Ureter (tissue), 1 donor: ENCODE measurements at places on chromosomes 3 and 15. TPM values are rescaled to one million over a fixed set of nuclear protein-coding genes. Genes with fewer than 3 reads are reported as not detected.

IL20RB gene
- 4.3 TPM for total RNA-seq

GRCh38 chr15:41435037-41435786, 18.3 kb downstream of the RTF1 start:
- DNase-seq = no peak

GRCh38 chr3:100603469-100603868, 5.9 kb upstream of the ADGRG7 start:
- DNase-seq = no peak

DNA sequence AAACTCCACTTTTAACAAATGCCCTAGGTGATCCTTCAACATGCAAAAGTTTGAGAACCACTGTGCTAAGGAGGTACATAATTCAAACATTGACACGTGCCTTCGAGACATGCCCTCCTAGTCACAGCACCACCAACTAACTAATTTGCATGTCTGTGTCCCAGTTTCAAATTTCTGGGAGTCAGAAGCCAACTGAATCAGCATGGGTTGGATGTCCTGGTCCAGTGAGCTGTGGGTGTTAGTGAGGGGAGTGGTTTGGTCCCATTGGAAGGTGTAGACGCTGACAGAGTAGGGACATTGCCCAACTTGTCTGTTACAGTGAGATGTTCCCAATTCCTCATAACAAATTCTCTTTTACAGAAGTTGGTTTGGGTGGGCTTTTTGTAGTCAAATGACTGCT, 67.3 kb upstream of the ADPGK start:
- no peak for DNase-seq

DNA sequence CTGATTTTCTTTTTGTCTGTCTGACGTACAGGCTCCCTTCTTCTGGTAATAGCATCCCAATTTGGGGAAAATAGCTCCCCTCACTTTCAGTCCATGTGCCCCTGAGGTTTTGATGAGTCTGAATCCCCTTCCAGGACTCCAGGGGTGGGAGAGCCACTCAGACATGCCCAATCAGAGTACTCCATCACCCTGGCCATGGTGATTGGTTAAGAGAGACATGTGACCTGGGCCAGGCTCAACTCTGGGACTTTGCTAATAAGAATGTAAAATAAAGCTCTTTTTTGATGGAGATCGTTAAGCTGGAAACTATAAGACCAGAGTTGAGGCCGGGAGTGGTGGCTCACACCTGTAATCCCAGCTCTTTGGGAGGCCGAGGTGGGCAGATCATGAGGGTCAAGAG, 9.2 kb upstream of the MEF2A start:
- no peak for DNase-seq

- no peak for DNase-seq
These were observed 275.7 kb upstream of the NAALADL2 start for GRCh38 chr3:174583396-174583795.

DNA sequence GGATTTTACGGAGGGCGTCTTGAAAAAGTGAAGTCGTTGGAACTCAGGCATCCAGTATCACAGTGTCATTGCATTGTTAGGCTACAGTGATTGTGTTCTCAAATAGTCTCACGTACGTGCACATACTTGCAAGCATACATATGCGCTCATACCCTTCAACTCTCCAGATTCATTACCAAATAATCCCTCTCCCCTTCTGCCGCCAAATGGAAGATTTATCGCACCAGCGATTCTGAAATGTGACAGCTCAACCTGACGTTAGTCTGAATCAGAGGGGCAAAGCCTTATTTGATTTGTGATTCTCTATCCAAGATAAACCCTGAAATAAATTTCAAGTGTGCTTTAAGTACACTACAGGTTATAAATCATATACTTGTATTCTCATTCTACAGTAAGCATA, 119.4 kb downstream of the GADL1 start:
- no peak for DNase-seq

DNA sequence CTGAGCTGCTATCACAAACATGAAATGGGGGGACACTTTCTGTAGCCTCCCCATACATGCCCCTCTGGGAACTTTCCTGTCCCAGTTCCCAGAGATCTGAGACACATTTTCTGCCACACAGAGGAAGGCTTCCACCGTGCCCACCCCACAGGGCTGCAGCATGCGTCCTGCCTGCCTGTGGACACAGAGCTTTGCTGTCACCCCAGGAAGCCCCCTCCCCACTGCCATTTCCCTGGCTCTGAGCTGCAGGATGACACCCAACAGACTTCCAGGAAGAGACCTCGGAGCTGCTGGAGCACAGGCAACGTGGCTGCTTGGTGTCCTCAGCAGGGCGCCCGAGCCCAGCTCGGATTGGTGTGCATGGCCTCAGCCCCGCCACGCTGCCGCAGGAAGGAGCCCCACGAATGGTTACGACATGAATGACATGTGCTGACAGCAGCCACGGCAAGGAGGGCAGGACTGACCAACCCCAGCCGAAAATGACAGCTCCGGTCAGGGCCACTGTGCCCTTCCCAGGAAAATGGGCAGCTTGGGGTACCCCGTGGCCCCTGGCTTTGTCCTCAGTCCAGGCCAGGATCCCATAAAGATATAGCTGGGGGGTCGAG, 81.3 kb downstream of the VGLL4 start:
- DNase-seq = peak; percentile 40

DNA sequence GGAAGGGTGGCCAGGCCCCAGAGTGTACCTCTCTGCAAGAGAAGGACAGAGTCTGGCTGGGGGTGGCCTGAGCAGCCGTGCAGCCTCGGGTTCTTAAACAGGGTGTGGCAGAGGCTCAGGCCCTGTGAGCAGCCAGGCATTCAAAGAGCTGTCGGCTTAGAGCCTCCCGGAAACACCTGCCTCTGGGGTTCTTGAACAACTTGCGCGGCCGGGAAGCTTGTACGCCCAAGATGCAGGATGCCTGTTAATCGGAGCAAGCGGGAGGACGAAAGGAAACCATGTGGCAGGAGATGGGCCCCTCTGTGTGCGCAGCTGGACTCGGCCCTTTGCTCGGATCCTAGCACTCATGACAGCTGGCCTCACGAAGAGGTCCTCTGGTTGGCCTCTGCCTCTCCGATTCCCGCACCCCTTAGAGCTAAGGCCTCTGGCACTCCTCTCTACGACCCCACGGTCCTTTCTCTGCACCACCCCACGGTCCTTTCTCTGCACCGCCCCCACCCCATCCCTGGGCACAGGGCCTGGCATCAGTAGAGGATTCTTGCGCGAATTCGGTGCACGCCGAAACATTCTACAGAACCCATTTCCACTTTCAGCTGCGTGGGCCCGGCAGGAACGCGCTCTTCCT, 23.9 kb upstream of the TXNRD3 start:
- DNase-seq = no peak

DNA sequence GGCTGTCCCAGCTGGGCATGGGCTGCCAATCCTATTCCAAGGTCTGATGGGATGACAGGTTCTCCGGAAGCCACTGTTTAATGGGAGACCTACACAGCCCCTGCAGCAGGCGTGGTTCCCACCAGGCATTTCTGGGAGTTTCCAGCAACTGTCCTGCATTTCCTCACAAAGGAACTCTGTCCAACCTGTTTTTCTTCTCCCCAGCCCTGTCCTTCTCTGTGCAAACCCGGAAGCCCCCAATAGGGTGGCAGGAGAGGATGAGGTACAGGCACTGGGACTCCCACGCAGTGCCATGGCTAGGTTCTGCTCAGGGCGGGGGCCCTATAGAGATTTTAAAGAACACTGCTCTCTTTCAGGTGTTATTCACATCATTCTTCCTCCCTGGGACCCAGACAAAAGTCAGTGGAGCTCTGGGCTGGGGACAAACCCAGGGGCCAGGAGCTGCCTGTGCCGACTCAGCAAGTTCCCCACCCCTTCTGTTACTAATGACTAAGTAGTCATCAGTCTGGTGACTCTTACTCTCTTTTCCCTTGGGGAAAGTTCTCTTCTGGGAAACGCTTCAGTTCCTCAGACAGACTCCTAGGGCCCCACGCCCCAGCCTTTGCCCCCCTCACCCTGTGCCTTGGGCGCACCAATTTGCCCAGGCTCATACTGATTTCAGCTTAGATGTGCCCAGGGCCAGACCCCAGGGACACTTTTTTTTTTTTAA, 97.7 kb downstream of the CD47 start:
- DNase-seq = no peak

P3H2 gene
- 13.9 TPM for total RNA-seq

DNA sequence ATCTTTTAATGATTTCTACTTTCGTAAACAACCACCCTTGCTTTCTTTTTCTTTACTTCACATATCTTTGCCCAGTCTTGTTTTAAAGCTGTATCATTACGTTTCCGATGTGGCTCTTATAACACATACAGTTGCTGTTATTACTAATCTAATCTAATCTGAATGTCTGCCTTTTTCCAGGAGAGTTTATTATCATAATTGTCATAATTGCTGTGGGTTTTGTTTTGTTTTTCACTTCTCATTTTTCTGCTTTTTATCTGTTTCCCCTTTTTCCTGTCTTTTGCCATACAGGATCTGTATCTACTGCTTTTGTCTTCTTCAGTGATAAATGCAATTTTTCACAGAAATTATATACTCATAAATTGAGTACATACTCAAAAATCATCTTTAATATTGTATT, 24.9 kb downstream of the HACL1 start:
- no peak for DNase-seq

- no peak for DNase-seq
These were observed 19.1 kb downstream of the IREB2 start for GRCh38 chr15:78457101-78457500.

GRCh38 chr3:113534365-113534764, 2.0 kb downstream of the SIDT1 start:
- no peak for DNase-seq

GRCh38 chr15:58432401-58432800, 610 bp downstream of the LIPC start:
- DNase-seq = no peak

- DNase-seq = no peak
These were observed 81.0 kb upstream of the HES1 start for GRCh38 chr3:194054961-194055360.

- DNase-seq = no peak
These were observed 123.4 kb downstream of the FBN1 start for GRCh38 chr15:48522123-48522522.

BSN gene
- total RNA-seq = 2.4 TPM

GRCh38 chr15:95857124-95857757, 473.3 kb upstream of the NR2F2 start:
- no peak for DNase-seq

- DNase-seq = no peak
These were observed 136.6 kb upstream of the RARB start for GRCh38 chr3:25291481-25291905.

- no peak for DNase-seq
These were observed 20.8 kb upstream of the FAN1 start for GRCh38 chr15:30882849-30883433.

SLC28A2 gene
- total RNA-seq = not detected

DNA sequence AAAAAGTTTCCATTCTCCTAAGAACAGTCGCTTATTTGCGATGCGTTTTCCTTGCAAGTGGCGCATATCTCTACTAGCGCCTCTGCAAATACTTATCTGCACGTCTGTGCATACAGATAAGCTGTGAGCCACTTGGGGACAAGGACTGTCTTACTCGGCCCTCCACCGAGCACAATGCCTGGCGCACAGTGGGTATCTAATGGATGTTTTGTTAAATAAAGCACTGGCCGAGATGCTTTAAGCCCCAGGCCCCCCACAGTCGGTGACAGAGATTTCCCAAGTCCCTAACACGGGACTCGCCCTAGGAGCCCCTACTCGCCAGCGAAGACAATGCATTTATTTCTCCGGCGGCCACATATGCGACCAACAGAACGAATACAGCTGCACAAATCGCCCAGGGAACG, 503 bp downstream of the HLTF start:
- no peak for DNase-seq

DNA sequence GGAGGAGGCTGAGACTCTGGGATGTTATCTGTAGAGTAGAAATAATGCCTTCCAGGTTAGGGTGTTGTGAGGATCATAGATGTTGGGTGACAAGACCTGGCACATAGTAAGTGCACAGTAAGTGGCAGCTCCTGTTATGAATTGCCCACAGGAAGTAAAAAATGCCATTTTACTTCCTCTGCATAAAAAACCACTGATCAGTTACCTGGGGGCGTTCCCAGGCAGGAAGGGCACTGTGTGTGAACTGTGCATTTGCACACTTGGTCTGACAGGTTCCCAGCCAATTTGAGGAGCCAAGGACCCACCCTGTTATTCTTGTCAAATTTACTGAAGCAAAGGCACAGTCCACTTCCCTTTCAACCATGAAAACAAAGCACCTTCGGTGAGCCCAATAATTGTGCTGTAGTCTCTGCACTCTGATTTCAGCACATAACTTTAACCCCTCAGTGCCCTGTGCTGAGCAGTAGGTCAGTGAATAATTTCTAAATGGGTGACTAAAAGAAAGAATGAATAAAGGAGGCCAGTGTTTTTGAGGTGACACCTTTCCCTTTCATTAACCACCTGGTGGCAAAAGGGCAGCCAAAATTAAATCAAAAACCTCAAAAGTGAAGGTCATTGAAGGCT, 85.8 kb upstream of the ARHGEF3 start:
- no peak for DNase-seq
